ENCODE measurements at places on chromosomes 5 and 9. TPM values are rescaled to one million over a fixed set of nuclear protein-coding genes. Genes with fewer than 3 reads are reported as not detected.

GRCh38 chr5:23025629-23026233, 172.6 kb upstream of the CDH12 start:
- DNase-seq, result no peak

GRCh38 chr5:79793304-79793703, 103.7 kb downstream of the CMYA5 start:
- no peak for DNase-seq

DNA sequence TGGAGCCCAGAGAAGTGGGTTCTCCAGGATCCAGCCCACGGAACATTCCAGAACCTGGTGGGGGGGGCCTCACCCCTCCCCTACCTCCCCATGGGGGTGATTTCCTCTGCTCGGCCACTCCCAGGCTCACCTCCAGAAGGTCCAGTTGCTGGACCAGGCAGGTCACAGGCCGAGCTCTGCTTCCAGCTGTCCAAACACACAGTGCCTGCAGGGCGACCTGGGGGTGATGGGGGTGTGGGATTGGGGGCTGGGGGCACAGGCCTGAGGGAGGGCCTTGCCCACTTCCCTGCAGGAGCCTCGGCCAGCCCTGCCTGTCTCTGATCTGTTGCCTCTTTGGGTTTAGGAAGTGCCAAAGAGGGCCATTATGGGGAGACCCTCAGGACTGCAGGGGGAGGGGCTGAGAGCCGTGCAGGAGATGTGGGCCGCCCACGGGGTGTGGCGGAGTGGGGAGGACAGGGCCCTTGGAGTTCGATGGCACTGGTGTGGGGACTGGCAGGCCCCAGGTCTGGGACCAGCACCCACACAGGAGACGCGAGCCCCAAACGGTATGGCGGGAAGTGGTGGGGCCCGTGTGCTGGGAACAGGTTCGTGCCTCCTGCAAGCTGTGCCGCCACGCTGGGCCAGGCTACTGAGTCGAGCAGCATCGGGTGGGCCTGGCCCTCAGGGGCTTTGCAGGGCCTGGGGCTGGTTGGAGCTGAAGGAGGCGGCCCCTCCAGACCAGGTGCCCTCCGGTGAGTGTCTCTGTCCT, 45.6 kb upstream of the EGFL7 start:
- no peak for DNase-seq

DNA sequence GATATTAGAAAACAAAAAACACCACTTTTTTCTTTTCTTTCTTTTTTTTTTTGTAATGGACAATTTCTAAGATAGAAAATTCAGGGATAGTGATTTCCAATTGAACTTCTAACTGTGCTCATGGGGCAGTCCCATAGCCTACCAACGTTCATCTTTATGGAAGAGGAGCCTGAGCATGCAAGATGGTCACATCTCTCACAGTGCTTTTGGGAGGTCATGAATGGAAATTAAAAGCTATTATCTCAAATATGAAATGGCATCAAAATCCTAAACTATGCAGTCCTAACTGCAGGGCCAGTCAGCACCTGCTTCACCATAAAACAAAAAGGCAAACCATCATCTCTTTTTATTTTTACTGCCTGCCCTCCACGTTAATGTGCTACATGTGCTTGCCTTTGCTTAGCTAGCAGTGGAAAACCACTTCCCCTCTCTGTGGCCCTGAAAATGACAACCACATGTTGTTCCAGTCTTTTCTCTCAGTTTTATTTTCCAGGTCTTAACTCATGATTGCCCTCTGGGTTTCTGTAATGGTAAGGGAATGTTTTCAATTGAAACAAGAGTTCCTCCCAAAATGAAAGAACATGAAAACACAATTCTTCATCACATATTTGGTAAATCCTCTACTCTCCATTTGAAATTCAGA, 16.7 kb downstream of the IFNB1 start:
- DNase-seq, result no peak

DNA sequence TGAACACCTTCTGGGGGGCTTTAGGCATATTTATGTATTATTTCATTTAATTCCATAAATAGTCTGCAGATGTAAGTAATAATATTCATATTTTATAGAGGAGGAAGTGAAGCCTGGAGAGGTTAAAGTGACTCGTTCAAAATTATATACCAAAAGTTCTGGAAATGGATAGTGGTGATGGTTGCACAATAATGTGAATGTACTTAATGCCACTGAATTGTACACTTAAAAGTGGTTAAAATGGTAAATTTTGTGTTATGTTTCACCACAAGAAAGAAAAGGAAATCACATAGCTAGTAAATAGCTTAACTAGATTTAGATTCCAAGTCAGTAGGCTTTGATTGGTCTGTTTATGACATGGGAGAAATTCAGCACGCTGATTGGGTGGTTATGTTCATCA, 13.0 kb upstream of the TMEFF1 start:
- no peak for DNase-seq

- peak; percentile 43 for DNase-seq
Observed at GRCh38 chr9:113886933-113887332, 10.8 kb downstream of the ZNF618 start.

GRCh38 chr5:16842896-16843295, 93.2 kb downstream of the MYO10 start:
- DNase-seq, result no peak

GRCh38 chr5:32059761-32060530, 114.2 kb downstream of the GOLPH3 start:
- peak; percentile 20 for DNase-seq

- DNase-seq, result no peak
Observed at GRCh38 chr5:25128606-25129005, 483.8 kb upstream of the CDH10 start.

DNA sequence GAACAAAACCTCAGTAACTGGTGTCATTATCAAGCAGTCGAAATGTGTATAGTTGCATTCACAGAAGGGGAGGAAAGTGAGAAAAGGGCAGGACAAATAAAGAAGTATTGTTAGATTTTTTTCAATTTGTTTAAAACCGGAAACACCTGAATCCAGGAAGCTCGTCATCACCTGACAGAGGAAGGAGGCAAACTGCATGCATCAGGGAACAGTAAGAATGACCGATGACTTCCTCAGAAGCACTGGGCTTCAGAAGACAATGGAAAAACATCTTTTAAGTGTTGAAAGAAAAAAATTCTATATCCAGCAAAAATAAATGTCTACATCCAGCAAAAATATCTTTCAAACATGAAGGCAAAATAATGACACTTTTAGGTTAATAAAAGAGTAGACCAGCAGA, 29.5 kb downstream of the PLEKHG4B start:
- DNase-seq, result no peak

The ARL14EPL gene
- total RNA-seq, result not detected

The PCDHGC5 gene
- total RNA-seq, result 0.06 TPM

The AFAP1L1 gene
- total RNA-seq, result 11.7 TPM

The SPINK6 gene
- not detected for total RNA-seq

Data from Daoy (cell line).